Activated CD4-positive, alpha-beta T cell treated with anti-CD3 and anti-CD28 coated beads, Interleukin-2, amount 50 U/mL, for 24 hours (primary cell): ENCODE measurements at places on chromosomes 13 and 19.

DNA sequence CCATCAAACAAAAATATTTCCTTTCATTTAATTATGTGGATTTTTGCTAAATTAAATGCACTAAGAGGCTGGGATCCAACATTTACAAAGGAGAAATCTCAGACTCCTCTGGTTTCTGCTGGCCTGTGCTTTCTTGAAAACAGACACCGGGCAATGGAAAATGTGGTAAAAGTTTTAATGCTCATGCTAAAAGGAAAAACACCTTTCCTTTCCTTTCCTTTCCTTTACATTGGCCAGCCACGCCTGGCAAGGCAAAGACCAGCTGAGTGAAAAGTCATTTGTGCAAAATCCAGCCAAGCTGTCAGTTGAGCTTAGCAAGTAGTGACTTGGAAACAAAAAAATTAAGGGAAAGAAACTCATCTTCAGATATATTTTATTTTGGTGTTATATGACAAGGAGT, 240.3 kb downstream of the LACC1 start:
- no peak for DNase-seq

GRCh38 chr13:98315466-98315865, 138.4 kb upstream of the RNF113B start:
- no peak for DNase-seq

- DNase-seq: no peak
These were observed 404.4 kb downstream of the SPRY2 start for GRCh38 chr13:79936368-79937136.

- DNase-seq: no peak
These were observed 65.6 kb downstream of the C13orf42 start for GRCh38 chr13:51045451-51045850.

DNA sequence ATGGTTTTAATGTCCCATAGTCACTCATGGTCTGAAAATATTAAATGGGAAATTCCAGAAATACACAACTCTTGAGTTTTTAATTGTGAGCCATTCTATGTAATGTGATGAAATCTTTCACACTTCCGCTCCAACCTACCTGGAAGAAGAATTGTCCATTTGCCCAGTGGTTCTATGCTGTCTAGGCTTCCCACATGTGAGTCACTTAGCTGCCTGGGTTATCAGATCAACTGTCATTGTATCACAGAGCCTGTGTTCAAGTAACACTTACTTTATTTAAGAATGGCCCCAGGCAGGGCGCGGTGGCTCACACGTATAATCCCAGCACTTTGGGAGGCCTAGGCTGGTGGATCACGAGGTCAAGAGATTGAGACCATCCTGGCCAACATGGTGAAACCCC, 1450.5 kb downstream of the EFNB2 start:
- DNase-seq: no peak

- DNase-seq: no peak
These were observed 79.9 kb downstream of the STK24 start for GRCh38 chr13:98496966-98497365.

- DNase-seq: no peak
These were observed 22.2 kb upstream of the FXYD3 start for GRCh38 chr19:35093430-35093829.
